IMR-90 (cell line): ENCODE measurements at places on chromosomes 1 and 21. TPM values are rescaled to one million over a fixed set of nuclear protein-coding genes. Genes with fewer than 3 reads are reported as not detected.

Gene TDRD5
- not detected in 2 replicates for total RNA-seq

GRCh38 chr1:65141394-65141793 is 6.6 kb upstream of the AK4 start:
- DNase-seq: no peak

Gene LAD1
- under 0.01 TPM in 1 of 2 replicates, not detected in the other for total RNA-seq

- DNase-seq: no peak
Measured at GRCh38 chr1:167695147-167695546, 26.6 kb upstream of the MPZL1 start.

Gene HSPB7
- total RNA-seq: 0.54 and 0.56 TPM in 2 replicates

Gene NVL
- total RNA-seq: 16.5 and 18.9 TPM in 2 replicates

DNA sequence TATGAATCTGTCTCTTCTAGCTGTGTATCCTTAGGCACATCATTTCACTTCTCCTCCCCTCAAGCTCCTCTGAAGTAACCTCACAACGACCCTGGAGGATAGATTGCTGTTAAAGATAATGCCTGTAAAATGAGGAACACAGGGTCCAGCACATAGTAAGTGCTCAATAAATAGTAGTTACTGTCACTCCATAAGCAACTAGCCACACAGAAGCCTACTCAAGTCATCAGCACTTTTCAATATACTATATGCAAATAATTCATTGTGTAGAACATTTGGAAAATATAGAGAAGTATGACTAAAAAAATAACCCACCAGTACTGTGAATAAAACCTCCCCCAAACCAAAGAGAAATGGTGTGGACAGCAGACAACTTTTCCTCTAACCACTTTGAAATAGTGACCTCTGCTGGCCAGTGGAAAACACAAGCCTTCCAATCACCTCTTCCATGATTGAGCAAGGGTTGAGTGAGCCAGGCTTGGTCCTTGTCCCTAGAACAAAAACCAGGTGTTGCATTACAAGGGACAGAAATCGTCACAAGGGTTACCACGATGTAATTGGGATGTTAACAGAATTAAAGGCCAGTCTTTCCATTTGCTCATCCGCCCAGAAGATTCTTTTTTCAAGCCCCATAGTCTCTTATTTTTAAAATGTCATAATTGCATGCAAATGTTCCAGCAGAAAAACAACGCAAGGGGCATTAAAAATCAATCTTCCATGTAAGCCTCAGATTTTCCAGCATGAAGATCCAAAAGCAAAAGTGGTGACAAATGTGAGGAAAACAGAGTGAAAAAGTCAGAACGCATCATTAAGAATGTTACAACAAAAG is 15.7 kb upstream of the GLIS1 start:
- peak; percentile 77 for DNase-seq

DNA sequence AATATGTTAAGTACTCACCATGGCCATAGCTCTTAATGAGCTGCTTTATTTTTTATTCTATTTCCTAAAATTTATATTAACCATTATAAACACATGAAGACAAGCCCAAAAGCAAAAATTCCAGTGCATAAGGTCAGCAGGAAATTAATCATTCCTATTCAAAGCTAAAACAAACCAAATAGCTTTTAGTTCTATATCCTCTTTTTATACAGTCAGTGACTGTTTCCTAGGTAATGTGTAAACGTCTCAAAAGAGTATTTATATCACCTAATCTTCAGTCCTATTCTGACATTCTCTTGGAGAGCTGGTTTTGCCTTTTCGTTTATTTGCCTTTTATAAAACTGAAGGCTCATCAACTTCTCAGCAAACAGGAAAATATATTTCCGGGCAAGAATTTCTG is 4.2 kb downstream of the GOLPH3L start:
- peak; percentile 8 for DNase-seq

Gene RGS13
- not detected in 2 replicates for total RNA-seq
